ENCODE measurements at places on chromosomes 13 and 19.

DNA sequence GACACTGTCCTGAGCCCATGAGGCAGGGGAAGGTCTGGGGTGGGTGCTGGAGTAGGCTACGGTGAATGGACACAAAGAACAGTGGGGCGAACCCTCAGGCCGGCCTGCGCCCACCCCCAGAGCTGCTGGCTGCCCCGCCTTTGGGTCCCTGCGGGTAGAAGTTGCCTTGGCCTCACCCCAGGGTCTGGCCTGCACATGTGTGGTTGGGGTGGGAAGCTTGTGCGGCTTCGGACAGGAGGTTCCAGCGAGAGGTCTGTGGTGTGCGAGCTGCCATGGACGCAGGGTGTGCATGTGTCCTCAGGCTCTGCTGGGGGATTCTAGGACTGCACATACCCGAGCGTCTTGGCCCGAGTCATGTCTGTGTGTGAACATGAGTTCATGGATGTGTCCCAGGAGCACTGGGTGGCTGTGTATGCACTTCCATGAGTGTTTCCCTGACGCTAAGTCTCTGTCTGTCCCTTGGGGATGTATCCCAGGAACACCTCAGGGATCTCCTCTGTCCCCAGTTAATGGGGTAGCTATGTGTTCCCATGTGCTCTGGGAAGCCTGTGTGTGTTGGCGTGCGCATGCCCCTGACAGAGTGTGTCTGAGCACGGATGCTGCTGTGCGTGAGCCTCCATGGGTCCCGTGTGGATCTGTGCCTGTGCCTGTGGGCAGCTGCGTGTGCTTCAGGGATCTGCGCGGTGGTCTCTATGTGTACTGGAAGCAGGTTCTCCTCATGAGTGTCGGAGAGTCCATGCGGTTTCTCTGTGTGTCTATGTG is 20.8 kb upstream of the POU2F2 start:
- no peak for DNase-seq

- no peak for DNase-seq
Measured at GRCh38 chr19:51145916-51146493, 3.9 kb downstream of the SIGLEC7 start.

GRCh38 chr13:108795841-108796240 is 166.4 kb downstream of the MYO16 start:
- no peak for DNase-seq

GRCh38 chr13:33213797-33214196 is 71.8 kb downstream of the STARD13 start:
- DNase-seq: no peak

DNA sequence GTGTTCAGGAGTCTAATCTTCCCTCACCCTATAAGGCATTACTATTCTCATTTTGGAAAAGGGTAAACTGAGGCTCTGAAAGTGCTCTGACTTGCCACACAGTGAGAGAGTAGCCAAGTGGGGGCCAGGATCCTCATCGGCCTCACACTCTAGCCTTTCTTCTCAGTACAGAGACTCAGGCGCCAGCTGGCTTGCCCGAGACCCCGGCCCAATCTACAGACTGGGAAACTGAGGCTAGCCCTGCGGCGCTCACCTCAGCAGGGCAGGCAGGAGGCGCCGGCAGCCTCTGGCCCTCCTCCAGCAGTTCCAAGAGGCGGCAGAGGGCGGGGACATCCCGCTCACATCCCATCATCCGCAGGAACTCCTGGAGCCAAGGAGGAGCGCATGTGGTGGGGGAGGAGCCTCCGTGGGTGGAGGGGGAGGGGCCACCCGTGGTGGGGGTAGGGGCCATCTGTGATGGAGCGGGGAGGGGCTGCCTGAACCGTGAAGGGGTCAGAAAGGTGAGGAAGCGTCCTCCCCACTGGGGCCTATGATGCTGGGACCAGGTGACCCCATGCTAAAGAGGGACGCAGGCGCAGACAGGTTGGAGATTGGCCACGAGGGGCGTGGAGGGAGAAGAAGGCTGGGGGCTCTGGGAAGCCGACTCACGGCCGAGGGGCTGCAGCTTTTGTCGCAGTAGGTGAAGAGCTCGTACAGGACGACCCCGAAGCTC is 8.7 kb upstream of the INSL3 start:
- no peak for DNase-seq

GRCh38 chr19:47776568-47776967 is 1.9 kb upstream of the SELENOW start:
- DNase-seq: no peak

- no peak for DNase-seq
Measured at GRCh38 chr19:810883-811489, 10.8 kb downstream of the PLPPR3 start.

DNA sequence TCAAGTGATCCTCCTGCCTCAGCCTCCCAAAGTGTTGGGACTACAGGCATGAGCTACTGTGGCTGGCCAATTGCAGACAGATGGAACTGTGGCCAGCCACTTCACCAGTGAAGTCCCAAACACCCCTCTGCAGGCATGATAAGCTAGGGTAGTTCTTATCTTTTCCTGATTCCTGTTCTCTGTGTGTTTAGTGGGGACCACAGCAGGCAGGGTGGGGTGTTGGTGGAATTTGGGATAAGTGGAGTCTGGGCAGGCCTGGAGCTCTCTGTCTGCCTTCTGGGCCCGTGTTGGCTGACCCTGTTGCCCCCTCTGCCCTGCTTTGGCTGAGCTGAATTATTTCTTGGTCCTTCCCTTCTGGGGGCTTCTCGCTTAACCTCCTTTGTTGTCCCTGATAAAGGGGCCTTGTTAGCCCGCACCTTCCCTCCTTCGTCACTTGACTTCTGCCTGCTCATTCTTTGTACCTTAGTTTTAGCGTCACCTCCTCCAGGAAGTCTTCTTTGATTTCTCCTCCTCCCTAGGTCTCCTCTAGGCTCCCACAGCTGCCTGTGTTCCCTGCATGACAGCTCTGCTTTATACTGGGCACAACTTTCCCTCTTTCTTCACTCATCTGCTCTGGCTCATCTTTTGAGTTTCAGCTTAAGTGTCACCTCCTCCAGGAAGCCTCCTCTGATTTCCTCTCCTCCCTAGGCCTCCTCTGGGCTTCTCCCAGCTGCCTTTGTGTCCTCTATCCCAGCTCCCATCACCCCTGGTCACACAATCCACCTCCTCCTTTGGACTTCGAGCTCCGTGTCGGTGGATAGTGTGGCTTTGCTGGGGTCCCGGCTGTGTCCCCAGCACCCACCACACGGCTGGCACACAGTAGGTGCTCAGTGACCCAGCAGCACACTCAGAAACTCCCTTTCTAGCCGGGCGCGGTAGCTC is 1.7 kb upstream of the NCLN start:
- no peak for DNase-seq

DNA sequence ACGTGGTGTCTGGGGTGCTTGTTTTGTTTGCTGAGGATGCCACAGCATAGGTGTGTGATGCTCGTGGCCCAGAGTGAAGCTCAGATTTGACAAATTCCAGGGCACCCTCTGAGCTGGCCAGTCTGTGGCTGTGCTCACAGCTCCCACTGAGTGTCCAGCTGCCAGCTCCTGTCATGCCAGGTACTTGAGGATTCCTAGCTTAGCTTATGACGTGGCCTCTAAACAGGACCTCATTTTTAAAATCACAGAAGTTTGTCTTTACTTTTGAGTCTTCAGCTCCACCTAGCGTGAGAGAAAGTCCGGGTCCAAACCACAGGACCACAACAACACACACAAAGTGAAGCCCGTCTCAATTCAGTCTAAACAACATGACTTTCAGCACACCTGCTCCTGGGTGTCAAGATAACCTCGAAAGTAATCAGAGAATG is 117.3 kb downstream of the RAB20 start:
- no peak for DNase-seq

DNA sequence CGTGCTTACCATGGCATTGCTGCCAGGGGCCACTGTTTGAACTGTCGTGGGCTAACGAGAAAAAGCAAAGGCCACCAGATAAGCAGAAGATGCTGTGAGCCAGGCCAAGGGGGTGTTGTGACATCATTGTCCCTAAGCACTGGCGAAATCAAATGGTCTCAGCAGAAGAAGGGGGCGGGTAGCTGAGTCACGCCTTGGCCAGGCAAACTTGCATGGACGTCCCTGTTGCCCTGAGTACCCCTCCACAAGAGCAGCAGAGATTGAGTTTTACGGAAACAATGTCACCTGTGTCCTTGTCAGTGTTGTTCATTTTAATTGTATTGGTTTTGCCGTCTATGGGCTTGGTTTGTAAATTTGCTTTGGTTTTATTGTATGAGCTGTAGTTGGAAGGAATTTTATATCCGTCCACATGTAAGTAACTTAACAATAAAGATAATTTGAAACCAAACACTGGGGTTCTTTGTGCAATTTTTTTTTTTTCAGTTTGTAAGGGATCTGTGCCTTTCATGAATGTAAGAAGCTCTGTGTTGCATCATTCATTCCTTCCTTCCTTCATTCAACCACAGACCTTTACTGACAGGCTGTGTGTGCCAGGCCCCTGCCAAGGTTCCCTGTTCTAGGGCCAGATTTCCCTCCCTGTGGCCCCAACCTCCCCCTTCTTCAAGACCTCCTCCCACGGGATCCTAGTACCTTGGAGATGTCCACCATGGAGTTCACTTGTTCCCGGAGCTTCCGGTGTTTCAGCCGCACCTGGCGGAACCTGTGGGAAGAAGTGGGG is 12.3 kb downstream of the KCNN4 start:
- DNase-seq: no peak

DNA sequence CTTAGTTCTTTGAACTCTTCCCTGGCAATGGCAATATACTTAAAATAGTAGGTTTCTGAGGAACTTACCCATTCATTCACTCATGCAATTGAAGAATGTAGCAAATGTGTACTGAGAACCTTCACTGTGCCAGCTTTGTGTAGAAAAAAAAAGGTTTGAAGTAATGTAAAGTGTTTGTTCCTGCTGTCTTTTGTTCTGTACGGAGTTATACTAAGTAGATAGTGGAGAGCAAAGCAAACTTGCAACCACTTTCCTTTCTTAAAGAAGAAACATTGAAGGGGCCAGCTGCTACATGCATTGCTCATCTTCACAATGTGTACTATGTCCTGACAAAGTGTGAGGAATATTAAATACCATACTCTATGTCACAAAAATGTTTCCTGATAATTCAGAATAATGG is 68.9 kb upstream of the FREM2 start:
- DNase-seq: no peak

DNA sequence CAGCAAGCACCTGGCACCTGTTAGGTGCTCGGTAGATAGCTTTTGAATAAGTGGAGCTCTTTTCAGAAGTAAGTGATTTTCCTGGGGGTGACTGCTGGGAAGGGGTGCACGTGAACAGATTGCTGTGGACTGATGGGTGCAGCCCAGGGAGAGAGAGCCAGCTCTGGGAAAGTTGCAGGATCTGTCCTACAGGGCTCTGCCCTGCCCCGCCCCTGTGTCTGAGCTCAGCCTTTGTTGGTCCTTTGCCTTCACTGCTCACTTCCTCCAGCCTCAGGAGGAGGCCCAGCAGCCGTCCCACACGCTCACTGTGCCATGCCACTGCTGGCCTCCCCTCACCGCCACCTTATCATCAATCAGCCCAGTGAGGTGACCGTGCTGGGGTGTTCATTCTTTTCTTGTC is 33.7 kb upstream of the TEX29 start:
- DNase-seq: no peak
